ENCODE measurements at places on chromosomes 12 and 14.

DNA sequence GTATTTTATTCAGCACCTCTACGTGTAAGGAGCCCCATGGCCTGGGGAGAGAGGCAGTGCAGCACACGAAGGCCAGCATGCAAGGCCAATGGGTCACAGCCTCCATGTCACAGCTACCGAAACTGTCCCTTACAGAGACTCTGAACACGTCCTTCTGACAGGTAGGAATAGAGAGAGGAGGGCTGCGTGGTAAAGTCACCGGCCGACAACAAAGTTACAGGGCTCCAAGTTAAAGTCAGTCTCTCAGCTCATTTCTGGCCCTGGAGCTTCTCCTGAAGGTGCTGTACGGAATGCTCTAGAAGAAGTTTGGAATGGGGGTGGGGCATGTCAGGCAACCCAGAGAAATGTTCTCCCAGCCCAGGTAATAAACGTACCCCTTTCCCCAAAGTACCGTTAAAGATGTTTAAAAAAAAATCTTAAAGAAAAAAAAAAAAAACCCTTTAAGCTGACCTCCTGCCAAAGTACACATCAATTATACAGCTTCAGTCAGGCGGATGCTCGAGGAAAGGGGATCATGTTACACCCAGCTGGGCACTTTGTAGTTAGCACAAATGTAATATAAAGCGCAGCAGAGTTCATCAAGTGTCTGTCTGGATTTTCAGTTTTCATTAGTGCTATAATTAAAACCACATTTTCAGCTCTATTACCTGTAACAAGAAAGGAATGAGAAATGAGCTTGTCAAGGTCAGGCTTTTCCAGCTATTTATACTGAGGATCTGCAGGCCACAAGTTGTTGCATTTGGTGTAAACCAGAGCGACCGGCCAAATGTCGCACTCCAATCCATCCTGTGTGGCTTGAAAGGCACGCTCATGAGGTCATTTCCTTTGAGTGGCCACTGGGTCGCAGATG, 53.3 kb upstream of the CDKN3 start:
- no peak for DNase-seq

DNA sequence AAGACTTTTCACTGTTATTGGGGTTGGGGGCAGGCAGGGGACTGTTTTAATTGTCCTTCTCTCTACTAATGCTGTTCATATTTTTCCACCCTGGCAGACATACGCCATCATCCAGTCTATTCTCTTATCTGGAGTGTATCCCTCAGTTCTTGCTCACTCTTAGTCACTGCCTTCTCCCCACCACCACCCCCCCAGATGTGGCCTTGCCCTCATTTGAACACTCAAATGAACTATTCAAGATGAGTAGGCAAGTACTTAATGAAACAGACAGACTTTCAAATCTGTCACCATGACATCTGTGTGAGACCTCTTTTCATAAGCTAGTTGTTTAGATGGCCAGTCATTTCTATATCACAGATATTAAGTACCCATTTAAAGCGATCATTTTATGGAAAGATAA, 10.1 kb downstream of the NUDT4 start:
- DNase-seq, result no peak

DNA sequence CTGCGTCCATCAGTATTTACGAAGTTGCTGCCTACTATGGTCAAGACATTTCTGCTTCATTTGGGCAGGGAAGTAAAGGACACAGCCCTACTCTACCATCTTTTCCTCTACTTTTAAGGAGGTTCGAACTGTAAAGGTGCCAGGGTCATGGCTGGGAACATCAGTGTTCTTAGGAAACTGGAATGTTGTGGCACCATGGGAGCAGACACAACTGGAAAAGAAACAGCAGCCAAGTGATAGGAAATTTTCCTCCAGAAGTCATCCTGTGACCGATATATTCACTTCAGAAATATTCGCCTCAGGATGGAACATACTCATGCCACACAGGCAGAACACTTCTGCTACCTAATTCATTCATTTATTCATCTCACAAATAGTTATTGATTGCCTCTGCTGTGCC, 104.4 kb downstream of the ETV6 start:
- no peak for DNase-seq

DNA sequence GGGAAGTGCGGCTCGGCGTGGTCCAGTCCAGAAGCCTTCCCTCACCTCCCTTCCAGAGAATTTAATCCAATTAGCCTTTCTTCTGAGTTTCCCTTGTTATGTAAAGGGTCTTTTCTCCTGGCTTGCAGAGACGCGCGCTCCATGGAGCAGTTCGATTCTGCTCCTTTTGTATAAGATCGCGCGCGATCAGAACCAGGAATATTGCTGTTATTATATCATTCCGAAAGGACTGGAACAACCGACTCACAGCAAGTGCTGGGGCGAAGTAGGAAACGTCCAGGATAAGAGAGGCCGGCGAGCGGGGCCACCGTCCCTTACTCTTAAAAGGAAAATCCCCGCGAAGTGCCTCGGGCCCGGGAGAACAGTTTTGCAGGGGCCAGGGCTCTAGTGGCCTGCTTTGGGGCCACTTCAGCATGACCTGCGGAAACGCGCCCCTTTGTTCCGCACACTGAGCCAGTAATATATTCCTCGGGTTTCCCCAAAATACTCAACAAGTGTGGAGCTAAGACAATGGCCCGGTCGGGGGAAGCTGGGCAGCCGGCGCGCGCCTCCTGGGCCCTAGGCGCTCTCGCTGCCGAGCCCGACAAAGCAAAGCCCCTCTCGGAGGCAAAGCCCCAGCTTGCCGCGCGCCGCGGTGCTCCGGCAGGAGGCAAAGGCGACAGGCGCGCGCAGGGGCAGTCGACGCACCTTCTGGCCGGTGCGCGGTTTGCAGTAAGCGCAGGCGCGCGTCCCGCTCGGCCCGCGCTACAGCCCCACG, 2.9 kb downstream of the RFX4 start:
- no peak for DNase-seq

- no peak for DNase-seq
Measured at GRCh38 chr14:87879389-87879788, 113.6 kb downstream of the GALC start.

- no peak for DNase-seq
Measured at GRCh38 chr14:81938341-81938740, 404.7 kb upstream of the SEL1L start.

DNA sequence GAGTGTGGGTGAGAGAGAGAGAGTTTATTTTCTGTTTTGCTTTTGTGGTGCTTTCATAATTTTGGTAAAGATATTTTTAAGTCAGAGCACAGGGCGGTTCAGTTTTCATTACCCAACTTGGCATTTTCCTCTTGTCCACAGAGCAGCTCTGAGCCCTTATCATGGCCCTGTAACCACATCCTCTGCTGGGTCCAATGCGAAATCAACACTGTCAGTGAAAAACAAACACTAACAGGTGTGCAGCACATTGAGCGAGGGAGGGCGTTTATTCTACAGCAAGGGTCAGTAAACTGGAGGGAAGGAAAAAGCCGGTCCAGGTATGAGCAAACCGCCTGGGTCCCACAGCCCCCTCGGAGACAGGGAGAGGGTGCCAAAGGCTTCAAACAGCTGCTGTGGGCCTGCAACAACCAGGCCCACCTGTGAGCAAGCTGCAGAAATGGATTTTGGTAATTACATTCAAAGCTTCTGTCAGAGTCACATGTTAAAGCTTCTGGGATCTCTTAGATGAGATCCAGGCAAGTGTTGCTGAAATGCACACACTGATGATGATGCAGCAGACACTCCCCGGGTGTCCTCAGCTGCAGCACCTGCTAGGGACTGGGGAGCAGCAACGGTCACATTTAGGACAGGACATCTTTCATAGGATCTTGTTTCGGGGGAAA, 132.7 kb upstream of the DYRK2 start:
- DNase-seq, result no peak

DNA sequence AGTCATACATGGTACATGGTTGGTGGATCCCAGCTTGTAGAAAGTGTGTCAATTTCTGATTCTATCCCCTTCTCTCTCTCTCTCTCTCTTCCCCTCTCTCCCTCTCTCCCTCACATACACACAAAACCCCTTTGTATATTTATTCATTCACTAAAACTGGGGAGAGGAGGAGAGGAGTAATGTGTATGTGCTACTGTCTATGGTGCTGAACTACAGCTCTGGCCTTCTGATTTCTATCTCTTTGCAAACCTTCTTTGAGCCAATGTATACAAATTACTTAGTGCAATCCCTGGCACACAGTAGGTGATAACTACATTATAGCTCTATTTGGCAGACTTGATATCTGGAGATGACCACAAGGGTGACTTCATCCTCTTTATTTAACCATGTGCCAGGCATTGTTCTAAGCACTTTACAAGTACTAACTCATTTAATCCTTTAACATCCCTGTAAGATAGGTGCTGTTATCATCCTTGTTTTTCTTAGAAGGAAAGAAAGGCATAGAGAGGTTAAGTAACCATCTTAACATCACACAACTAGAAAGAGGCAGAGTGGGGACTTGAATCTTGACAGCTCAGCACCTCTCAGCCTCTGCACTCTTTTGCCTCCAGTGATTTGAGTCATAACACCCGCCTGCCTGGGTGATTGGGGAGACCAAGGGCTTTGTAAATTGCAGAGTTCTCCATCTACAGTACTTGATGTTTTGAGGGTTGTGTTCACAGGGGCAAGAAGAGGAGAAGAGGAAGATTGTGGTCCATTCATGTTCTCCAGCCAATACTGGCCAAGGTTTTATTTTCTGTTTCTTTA, 21.3 kb downstream of the RPH3A start:
- no peak for DNase-seq

- DNase-seq, result no peak
Measured at GRCh38 chr12:54428050-54429013, 9.3 kb upstream of the ITGA5 start.

DNA sequence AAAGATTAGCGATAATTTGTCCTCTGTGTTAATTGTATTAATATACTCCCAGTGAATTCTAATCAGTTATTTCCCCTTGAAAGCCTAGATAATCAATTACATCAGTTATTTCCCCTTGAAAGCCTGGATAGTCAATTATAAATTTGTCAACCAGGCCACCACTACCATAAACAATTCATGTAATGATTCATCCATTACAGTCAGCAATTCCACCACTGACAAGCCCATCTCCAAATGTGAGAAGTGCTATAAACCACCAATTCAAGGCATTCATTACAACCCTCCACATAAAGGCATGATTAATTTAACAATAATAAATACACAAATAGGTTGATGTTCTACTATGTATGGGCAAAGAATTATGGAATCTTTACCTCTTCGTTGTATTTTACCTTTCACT, 40.9 kb downstream of the INTS13 start:
- no peak for DNase-seq

DNA sequence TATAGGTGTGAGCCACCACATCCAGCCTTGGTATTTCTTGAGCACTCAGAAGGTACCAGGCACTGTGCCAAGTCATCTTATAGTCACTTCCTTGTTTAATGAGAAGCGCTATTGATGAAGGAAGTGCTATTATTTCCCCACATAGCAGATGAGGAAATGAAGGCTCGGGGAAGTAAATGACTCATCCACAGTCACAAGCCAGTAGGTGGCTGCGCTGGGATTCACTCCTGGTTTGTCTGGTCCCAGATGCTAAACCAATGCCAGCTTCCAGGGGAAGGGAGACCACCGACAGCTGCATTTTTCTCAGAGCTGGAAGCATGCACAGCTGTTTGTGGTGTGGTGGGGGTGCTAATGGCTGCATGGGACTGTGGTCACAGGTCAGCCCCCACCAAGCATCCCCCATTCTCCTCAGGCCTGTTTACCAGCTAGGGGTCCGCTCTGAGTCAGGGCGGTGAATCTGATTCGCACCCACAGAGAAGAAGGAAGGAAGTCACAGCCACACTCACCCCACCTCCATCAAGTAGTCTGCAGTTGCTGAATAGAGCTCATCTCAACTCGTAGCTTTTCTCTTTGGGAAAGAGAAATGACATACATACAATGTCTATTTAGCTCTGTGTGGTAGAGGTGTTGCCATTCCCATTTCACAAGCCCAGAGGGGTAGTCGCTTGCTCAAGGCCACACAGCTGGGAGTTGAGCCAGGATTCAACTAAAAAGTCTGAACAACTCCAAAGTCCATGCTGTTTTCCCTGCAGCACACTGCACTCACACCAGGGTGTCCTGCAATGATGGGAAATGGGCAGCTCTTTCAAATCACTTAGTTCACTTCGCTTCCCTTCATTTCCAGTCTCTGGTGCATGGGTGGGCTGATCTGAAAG, 6.3 kb upstream of the LTBP2 start:
- no peak for DNase-seq

DNA sequence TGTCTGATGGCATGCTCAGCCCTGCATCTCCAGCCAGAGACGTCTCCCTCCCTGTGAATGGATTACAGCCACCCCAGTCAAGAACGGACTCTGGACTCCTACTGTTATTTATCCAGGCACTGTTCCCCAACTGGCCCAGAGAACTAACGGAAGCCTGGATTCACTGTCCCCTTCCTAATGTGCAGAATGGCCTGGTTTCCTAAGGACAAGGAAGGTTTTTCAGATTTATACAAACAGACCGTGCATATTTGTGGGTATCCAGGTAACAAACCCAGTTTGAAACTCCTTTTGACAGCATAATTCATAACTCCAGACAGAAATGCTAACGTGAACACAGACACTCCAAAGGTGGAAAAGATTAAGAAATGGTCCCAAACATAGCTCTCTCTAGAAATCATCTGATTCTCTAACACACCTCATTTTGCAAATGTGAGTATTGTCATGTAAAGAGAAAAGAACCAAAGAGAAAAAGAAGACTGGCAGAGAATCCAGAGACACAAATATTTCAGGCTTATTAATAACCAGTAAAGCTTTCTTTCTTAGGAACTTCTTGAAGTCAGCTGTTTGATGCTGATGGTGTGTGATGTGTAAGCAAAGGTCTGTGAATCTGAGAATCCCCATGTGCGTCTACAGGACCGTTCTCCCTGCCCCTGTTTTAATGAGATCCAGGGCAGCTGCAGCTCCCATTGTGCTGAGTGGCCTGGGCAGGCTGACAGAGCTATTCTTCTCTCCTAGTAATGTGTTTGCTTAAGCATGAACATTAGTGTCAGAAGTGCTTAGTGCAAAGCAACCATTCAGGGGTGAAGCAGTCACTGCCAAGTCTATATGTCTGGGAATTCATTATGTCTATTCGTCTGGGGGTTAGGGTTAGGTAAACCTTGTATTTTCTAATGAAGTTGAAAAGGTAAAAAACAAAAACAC, 86.8 kb upstream of the HIF1A start:
- no peak for DNase-seq

DNA sequence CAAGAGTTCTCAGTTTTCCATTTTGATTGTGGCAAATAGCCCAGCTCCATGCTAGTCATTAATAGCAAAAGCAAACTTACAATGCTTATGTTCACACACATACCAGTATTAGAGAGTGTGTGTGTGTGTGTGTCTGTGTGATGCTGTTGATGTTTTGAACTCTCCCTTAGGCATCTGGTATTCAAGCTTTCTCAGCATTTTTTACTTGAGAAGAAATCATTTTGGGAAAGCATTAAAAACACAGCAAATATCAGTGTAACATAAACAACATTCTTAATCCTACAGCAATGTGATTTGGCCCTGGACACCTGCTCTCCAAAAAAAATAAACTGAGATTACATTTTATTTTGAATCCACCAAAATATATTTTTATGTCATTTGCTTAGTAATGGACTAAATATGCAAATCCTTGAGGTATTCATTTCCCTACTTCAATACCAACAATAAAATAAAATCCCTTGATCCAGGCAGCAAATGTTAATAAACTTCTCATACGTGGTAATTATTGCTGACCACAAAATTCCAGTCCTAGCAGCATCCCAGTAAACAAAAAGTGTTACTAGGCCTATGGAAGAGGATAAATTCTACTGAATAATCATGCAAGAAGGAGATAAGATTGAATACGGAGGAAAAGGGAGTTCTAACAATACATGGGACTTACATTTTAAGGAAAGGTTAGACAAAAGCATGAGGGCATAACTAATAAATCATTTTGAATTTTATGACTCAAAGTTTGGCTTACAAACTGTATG, 249.5 kb upstream of the CLEC14A start:
- no peak for DNase-seq

- DNase-seq, result no peak
Measured at GRCh38 chr12:54431911-54432814, 13.1 kb upstream of the ITGA5 start.
